Activated naive CD8-positive, alpha-beta T cell treated with anti-CD3 and anti-CD28 coated beads, Interleukin-2, amount 10 ng/mL, durations not matched to agents 7 days and 5 days (primary cell): ENCODE measurements at places on chromosomes 5 and 9. TPM values are rescaled to one million over a fixed set of nuclear protein-coding genes. Genes with fewer than 3 reads are reported as not detected.

The VAV2 gene
- 6.4 TPM for total RNA-seq

The FST gene
- not detected for total RNA-seq

The SV2C gene
- total RNA-seq = 0.03 TPM

The PRRX2 gene
- not detected for total RNA-seq

The CYLC2 gene
- total RNA-seq = not detected

The DMRTA1 gene
- total RNA-seq = not detected

DNA sequence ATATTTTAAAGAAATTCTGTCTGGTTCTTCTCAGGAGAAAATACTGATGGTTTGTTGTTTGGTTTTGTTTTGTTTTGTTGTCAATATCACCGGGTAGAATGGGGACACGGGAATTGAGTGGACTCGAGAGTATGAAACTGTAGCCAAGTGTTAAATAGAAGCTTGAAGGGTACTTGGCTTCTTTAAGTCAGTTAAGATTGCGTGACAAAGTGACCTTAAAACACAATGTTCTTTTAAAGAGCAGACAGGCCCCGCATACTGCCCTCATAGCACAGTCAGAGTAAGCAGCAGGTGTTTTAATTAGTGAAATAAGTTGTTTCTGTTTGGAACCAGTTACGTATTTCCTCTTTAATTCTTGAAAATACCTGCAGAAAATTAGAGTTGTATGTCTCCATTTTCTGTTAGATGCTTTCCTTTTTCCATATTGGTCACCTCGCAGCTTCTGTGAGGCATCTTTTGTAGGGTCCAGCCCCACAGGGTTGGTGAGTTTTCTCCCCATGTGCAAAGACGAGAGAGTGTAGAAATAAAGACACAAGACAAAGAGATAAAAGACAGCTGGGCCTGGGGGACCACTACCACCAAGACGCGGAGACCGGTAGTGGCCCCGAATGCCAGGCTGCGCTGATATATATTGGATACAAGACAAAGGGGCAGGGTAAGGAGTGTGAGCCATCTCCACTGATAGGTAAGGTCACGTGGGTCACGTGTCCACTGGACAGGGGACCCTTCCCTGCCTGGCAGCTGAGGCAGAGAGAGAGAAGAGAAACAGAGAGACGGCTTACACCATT lies 9.6 kb downstream of the TRIP13 start:
- H3K36me3 ChIP-seq = peaks cover 8% of the 10 kb centered on the region
- H3K4me1 ChIP-seq = no peaks in the 10 kb centered on the region
- H3K27ac ChIP-seq = no peak overlapping the region
- H3K4me3 ChIP-seq = no peak overlapping the region
- no peak for DNase-seq
- H3K27me3 ChIP-seq = no peaks in the 10 kb centered on the region

- H3K27me3 ChIP-seq = no peaks in the 10 kb centered on the region
- peaks cover 43% of the 10 kb centered on the region for H3K36me3 ChIP-seq
- no peak overlapping the region for H3K27ac ChIP-seq
- H3K4me3 ChIP-seq = no peak overlapping the region
Measured at GRCh38 chr5:109788596-109788995, 98.9 kb downstream of the MAN2A1 start.

- H3K4me3 ChIP-seq = no peak overlapping the region
- peaks cover 57% of the 10 kb centered on the region for H3K27me3 ChIP-seq
- H3K27ac ChIP-seq = no peak overlapping the region
- DNase-seq = no peak
- H3K36me3 ChIP-seq = no peaks in the 10 kb centered on the region
Measured at GRCh38 chr5:135511761-135512575, 23.8 kb downstream of the NEUROG1 start.

GRCh38 chr5:56829137-56829908 lies 14.0 kb downstream of the MAP3K1 start:
- H3K27me3 ChIP-seq = no peaks in the 10 kb centered on the region
- peaks cover 2% of the 10 kb centered on the region for H3K36me3 ChIP-seq
- no peak for DNase-seq
- H3K27ac ChIP-seq = no peak overlapping the region
- peaks cover 42% of the 10 kb centered on the region for H3K4me1 ChIP-seq

- DNase-seq = no peak
- no peaks in the 10 kb centered on the region for H3K27me3 ChIP-seq
- H3K36me3 ChIP-seq = peaks cover 34% of the 10 kb centered on the region
- H3K4me1 ChIP-seq = peaks cover 73% of the 10 kb centered on the region
Measured at GRCh38 chr5:131281133-131281867, 17.4 kb downstream of the CDC42SE2 start.

DNA sequence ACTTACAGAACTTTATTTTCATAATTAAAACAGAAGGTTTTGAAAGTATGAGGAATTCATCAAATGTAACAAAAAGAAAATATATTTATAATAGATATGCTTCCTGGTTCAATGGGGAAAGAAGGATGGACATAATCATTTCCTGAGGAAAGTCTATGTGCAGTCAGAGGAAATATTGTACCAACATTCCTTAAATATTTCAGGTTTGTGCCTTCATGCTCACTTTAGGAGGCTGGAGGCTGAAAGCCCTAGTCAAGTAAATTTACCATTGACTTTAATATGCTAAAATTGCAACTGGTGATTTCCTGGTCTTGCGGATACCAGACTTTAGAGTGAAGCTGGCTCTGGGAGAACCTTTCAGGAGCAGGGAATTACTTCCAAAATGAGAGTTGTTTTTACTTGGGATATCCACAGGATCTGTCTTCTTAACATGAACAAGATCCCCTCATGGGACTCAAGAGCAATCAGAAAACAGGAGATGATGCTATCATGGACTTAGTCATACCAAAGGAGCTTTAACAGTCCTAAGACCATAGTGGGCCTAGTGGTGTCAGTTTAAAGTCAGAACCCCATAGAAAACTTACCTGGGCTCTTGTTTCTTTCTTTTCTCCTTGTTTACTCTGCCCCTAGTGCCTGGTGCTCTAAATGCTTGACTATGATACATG lies 762.8 kb upstream of the GRAMD2B start:
- H3K36me3 ChIP-seq = no peaks in the 10 kb centered on the region
- H3K4me1 ChIP-seq = no peaks in the 10 kb centered on the region
- H3K27ac ChIP-seq = no peak overlapping the region

DNA sequence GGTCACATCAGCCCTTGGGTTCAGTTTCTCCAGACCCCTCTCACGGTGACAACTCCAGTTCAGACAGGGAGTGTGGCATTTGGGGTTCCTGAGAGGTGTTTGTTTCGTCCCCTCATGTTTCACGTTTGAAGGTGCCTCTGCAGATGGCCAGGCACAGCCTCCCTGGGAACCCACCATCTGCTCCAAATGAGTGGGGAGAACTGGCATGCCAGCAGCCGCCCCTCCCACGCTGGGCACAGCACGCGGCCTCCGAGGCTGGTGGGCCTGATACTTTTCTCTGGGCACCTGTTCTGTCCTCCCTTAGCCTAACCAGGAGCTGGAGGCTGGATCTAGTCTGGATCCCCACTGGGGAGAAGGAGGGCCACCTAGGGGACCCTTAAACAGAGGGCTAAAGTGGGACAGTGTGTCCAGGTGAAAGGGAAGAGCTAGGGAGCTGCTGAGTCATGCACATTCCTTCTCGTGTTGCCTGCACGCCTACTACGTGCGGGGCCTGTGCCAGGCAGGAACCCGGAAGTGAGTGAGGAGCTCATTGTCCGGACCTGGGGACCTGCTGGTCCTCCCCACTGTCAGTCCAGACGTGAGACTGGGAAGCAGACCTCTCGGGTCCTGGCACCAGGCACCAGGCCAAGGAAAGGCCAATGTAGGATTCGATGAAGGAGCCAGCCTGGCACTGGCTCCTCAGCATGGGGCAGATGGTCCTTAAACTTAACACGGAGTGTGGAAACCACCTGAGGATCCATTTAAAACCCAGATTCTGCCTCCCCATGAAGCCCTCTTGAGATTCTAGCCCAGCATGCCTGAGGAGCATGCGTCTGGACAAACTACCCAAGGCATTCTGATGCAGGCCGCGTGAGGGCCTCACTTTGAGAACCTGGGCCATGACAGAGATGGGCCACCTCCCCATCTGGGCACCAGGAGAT lies 11.7 kb downstream of the DNM1 start:
- H3K27me3 ChIP-seq = peaks cover 17% of the 10 kb centered on the region
- DNase-seq = no peak
- no peak overlapping the region for H3K4me3 ChIP-seq
- no peaks in the 10 kb centered on the region for H3K36me3 ChIP-seq
- H3K4me1 ChIP-seq = peaks cover 11% of the 10 kb centered on the region
- H3K27ac ChIP-seq = no peak overlapping the region

DNA sequence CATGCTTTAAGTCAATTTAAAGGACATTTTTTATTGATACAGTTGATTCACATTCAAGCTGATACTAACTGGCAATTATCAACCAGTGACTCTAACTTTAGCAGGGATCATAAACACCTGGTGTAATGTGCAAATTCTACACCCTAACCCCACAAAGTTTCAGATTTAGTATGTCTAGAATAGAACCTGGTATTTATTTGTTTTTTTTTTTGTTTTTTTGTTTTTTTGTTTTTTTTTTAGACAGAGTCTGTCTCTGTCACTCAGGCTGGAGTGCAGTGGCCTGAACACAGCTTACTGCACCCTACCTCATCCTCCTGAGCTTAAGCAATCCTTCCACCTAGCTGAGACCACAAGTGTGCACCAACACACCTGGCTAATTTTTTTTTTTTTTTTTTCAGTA lies 311.2 kb upstream of the SEMA6A start:
- H3K36me3 ChIP-seq = no peaks in the 10 kb centered on the region
- H3K27me3 ChIP-seq = no peaks in the 10 kb centered on the region
- no peak overlapping the region for H3K27ac ChIP-seq
- no peak for DNase-seq
- H3K4me3 ChIP-seq = no peak overlapping the region

GRCh38 chr5:95718203-95718602 lies 12.9 kb upstream of the RHOBTB3 start:
- peaks cover 4% of the 10 kb centered on the region for H3K27me3 ChIP-seq
- no peak for DNase-seq
- H3K4me3 ChIP-seq = no peak overlapping the region
- H3K27ac ChIP-seq = no peak overlapping the region
- H3K36me3 ChIP-seq = peaks cover 4% of the 10 kb centered on the region

DNA sequence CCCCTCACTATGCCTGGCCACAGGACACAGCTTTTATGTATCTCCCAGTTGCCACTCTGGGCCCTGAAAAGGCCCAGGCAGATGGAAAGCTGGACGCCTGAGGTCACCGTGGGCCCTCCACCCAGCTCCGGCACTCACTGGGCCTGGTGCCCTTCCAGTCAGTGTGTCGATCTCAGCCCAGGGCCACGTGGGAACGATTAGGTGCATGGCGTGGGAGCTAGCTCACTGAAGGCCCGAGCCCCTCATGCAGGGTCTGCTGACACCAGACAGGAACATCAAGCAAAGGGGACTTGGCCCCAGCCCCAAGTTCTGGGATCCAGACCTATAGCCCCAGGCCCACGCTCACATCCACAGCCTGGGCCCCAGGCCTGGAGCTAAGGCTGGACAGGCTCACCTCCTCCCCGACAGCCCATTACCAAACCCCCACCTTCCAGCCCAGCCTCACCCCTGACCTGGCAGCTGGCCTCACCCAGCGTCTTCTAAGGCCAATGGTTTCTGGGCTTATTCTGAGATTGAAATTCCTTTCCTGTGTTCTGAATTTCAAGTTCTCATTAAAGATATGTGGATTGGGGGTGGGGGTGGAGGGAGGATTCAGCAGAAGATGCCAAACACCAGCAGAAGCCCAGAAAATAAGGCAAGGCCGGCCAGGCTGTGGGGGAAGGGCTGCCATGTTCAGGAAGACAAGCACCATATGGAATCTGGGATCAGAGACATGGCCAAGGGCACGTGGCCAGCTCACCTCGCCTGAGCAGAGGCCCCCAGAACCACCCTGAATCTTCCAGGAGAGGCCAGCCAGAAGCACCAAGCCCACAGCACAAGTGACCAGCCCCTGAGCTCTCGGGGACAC lies 74.5 kb downstream of the ADAMTS2 start:
- H3K4me3 ChIP-seq = no peak overlapping the region
- no peak overlapping the region for H3K27ac ChIP-seq
- no peaks in the 10 kb centered on the region for H3K4me1 ChIP-seq
- no peaks in the 10 kb centered on the region for H3K36me3 ChIP-seq
- peak; percentile 10 for DNase-seq

- peaks cover 24% of the 10 kb centered on the region for H3K4me1 ChIP-seq
- no peaks in the 10 kb centered on the region for H3K27me3 ChIP-seq
- no peak for DNase-seq
- no peaks in the 10 kb centered on the region for H3K36me3 ChIP-seq
Measured at GRCh38 chr9:73114958-73115357, 36.7 kb upstream of the ANXA1 start.

GRCh38 chr9:125461636-125462190 lies 200.1 kb downstream of the GAPVD1 start:
- H3K36me3 ChIP-seq = peaks cover 22% of the 10 kb centered on the region
- peaks cover 2% of the 10 kb centered on the region for H3K4me1 ChIP-seq
- no peak overlapping the region for H3K27ac ChIP-seq
- no peaks in the 10 kb centered on the region for H3K27me3 ChIP-seq

GRCh38 chr9:15373881-15374280 lies 48.8 kb upstream of the SNAPC3 start:
- no peak overlapping the region for H3K27ac ChIP-seq
- peaks cover 4% of the 10 kb centered on the region for H3K27me3 ChIP-seq
- DNase-seq = no peak
- H3K4me1 ChIP-seq = peaks cover 3% of the 10 kb centered on the region
- no peak overlapping the region for H3K4me3 ChIP-seq

DNA sequence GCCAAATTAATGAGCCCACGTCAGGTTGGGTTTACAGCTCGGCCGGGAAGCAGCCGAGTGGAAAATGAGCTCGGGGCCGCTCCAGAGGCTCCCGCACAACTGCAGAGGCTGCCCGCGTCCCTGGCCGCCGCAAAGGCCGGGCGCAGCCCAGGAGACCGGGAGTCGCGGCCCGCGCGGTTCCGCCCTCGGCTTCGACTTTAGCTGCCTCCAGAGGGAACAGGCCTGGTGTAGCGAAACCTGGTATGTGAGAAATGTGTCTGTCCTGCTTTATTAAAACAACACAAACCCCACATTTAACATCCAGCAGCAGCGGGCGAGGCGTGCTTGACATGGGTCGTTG lies 66.2 kb downstream of the FOXD1 start:
- H3K36me3 ChIP-seq = peaks cover 14% of the 10 kb centered on the region
- H3K27me3 ChIP-seq = peaks cover 83% of the 10 kb centered on the region
- DNase-seq = no peak
- H3K4me1 ChIP-seq = peaks cover 5% of the 10 kb centered on the region
- no peak overlapping the region for H3K27ac ChIP-seq

DNA sequence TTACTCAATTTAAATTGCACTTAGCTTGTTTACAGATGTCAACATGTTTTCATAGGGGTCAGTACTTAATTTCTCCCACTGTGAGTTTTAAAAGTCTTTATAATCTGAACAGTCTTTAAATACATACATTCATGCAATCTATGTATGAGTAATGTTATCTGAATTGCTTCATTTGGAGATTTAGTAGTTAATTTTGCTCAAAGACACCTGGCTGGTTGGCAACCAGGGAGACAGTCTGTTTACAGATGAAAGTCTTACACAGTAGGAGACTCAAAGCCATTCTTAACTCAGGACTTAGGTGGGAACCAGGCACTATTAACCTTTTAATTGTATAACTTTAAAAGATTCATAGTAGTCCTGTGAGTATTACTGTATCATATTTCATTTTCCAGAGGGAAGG lies 29.3 kb downstream of the DAB2 start:
- peaks cover 3% of the 10 kb centered on the region for H3K27me3 ChIP-seq
- no peaks in the 10 kb centered on the region for H3K36me3 ChIP-seq
- no peaks in the 10 kb centered on the region for H3K4me1 ChIP-seq
- no peak for DNase-seq
- H3K4me3 ChIP-seq = no peak overlapping the region
- H3K27ac ChIP-seq = no peak overlapping the region
